ENCODE measurements at places on chromosomes 4 and X. TPM values are rescaled to one million over a fixed set of nuclear protein-coding genes. Genes with fewer than 3 reads are reported as not detected.

DNA sequence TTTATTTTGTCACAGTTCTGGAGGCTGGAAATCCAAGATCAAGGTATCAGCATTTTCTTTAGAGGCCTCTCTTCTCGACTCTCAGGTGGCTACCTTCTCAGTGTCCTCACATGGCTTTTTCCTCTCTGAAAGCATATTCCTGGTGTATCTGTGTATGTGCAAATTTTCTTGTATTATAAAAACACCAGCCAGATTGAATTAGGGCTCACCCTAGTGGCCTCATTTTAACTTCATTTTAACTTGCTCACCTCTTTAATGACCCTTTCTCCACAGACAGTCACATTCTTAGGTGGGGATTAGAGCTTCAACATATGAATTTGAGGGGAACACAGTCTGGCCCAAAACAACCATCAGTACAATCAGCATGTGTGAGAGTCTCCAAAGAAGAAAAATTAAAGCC is 542.4 kb upstream of the FAM241A start:
- no peaks in the 10 kb centered on the region for H3K4me1 ChIP-seq
- no peak overlapping the region for H3K27ac ChIP-seq
- DNase-seq = no peak
- no peak overlapping the region for H3K4me3 ChIP-seq
- H3K36me3 ChIP-seq = no peaks in the 10 kb centered on the region

DNA sequence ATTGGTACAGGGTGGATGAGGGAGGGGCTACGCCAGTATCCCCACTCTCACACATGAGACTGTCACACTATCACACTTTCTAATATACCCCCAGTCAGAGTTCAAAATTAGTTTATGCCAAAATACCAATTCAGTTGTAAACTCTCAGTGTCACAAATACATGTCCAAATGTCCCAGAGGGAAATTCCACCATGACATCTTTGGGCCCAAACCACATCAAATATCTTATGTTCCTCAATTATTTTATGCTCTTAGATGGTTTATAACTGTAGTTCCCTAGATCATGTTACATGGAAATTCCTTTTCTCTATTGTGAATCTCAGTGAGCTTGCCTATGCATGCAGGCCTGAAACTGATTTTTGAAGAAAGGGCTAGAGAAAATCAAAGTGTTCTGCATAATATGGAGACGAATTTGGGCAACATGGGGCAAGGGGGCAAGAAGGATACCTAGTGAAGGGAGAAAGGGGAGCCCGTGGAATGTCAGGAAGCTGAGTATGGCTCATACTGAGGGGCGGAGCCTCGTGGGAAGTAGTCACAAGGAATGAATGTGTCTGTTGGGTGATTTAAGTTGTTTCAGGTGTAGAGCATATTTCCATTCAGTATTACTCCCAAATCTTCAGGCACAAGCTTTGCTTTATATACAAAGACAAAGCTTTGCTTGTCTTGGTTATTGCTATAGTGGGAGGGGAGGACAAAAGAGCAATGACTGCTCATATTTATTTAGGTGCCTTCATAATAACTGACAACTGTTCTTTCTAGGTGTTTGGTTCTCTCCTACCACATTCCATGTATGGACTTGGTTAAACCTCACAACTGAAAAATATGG is 40.8 kb downstream of the CLNK start:
- H3K4me1 ChIP-seq = peaks cover 9% of the 10 kb centered on the region
- H3K27me3 ChIP-seq = no peaks in the 10 kb centered on the region
- H3K27ac ChIP-seq = no peak overlapping the region
- no peak for DNase-seq

GRCh38 chr4:98599617-98600205 is 58.7 kb downstream of the TSPAN5 start:
- H3K27ac ChIP-seq = no peak overlapping the region
- no peak overlapping the region for H3K4me3 ChIP-seq
- DNase-seq = no peak
- H3K27me3 ChIP-seq = no peaks in the 10 kb centered on the region
- H3K36me3 ChIP-seq = peaks cover 30% of the 10 kb centered on the region

DNA sequence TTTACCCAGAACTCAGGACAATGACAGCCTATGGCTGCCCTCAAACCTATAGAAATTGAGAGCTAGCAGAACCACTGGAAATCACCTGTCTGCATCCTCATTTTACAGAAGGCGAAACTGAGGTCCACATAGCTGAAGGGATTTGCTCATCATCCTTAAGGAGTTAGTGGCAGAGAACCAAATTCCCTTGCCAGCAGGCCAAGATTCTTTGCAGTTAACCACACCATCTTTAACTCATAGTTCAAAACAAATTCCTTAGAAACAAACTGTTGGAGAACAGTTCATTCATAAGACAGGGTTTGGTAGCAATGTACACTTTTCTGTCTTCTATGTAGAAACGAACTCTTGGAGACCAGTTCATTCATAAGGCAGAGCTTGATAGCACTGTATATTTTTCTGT is 37.9 kb upstream of the RAP2C start:
- no peak for DNase-seq
- no peaks in the 10 kb centered on the region for H3K36me3 ChIP-seq
- no peaks in the 10 kb centered on the region for H3K4me1 ChIP-seq
- no peaks in the 10 kb centered on the region for H3K27me3 ChIP-seq
- H3K4me3 ChIP-seq = no peak overlapping the region
- no peak overlapping the region for H3K27ac ChIP-seq

GRCh38 chrX:21993265-21993664 is 38.9 kb upstream of the PHEX start:
- no peak overlapping the region for H3K27ac ChIP-seq
- peaks cover 21% of the 10 kb centered on the region for H3K4me1 ChIP-seq
- no peak for DNase-seq
- no peaks in the 10 kb centered on the region for H3K27me3 ChIP-seq

GRCh38 chrX:96729053-96729452 is 44.4 kb downstream of the DIAPH2 start:
- no peak overlapping the region for H3K4me3 ChIP-seq
- H3K27me3 ChIP-seq = no peaks in the 10 kb centered on the region
- H3K4me1 ChIP-seq = peaks cover 6% of the 10 kb centered on the region
- no peaks in the 10 kb centered on the region for H3K36me3 ChIP-seq

- H3K4me3 ChIP-seq = no peak overlapping the region
- DNase-seq = no peak
- no peak overlapping the region for H3K27ac ChIP-seq
- peaks cover 11% of the 10 kb centered on the region for H3K27me3 ChIP-seq
- no peaks in the 10 kb centered on the region for H3K36me3 ChIP-seq
- H3K4me1 ChIP-seq = peaks cover 3% of the 10 kb centered on the region
Measured at GRCh38 chr4:145216535-145216934, 36.1 kb upstream of the OTUD4 start.

GRCh38 chrX:72114807-72115206 is 16.9 kb downstream of the RTL5 start:
- H3K27me3 ChIP-seq = peaks cover 51% of the 10 kb centered on the region
- no peaks in the 10 kb centered on the region for H3K36me3 ChIP-seq
- H3K4me1 ChIP-seq = no peaks in the 10 kb centered on the region

- H3K27ac ChIP-seq = no peak overlapping the region
- peaks cover 36% of the 10 kb centered on the region for H3K27me3 ChIP-seq
- DNase-seq = no peak
- H3K36me3 ChIP-seq = no peaks in the 10 kb centered on the region
- H3K4me1 ChIP-seq = peaks cover 14% of the 10 kb centered on the region
Measured at GRCh38 chr4:119623025-119623424, 5.6 kb downstream of the PDE5A start.

- no peak overlapping the region for H3K27ac ChIP-seq
- H3K36me3 ChIP-seq = no peaks in the 10 kb centered on the region
- no peaks in the 10 kb centered on the region for H3K27me3 ChIP-seq
- H3K4me1 ChIP-seq = no peaks in the 10 kb centered on the region
Measured at GRCh38 chr4:30005995-30006394, 714.2 kb upstream of the PCDH7 start.

GRCh38 chr4:86991994-86992393 is 57.2 kb downstream of the AFF1 start:
- H3K36me3 ChIP-seq = peaks cover 23% of the 10 kb centered on the region
- DNase-seq = no peak
- no peak overlapping the region for H3K4me3 ChIP-seq
- no peaks in the 10 kb centered on the region for H3K27me3 ChIP-seq
- no peak overlapping the region for H3K27ac ChIP-seq

The PAK3 gene
- not detected for total RNA-seq

The GABRQ gene
- total RNA-seq = not detected

The OTUD6A gene
- total RNA-seq = not detected

The DMP1 gene
- total RNA-seq = not detected

The GPC4 gene
- total RNA-seq = not detected

The MSL3 gene
- total RNA-seq = 74.5 TPM
